ENCODE measurements at places on chromosomes 5 and 9.

- no peak for DNase-seq
These were observed 8.5 kb upstream of the LURAP1L start for GRCh38 chr9:12766357-12766756.

DNA sequence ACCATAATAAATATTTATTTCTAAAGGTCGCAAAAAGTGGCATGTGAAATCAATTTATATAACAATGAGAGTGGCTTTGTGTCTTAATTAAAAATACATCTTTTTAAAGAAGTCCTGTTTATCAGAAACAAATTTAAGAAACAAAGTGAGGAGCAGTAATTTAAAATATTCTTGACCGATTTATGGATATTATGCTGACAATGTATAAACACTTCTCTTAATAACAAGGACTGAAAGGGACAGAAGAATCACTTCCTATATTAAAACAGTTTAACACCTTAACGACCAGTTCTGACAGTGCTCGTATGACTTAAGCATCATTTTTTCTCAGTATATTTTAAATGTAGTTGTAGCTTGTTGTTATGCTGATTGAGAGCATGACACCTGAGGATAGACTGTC, 149.1 kb downstream of the GABRB2 start:
- no peak for DNase-seq

DNA sequence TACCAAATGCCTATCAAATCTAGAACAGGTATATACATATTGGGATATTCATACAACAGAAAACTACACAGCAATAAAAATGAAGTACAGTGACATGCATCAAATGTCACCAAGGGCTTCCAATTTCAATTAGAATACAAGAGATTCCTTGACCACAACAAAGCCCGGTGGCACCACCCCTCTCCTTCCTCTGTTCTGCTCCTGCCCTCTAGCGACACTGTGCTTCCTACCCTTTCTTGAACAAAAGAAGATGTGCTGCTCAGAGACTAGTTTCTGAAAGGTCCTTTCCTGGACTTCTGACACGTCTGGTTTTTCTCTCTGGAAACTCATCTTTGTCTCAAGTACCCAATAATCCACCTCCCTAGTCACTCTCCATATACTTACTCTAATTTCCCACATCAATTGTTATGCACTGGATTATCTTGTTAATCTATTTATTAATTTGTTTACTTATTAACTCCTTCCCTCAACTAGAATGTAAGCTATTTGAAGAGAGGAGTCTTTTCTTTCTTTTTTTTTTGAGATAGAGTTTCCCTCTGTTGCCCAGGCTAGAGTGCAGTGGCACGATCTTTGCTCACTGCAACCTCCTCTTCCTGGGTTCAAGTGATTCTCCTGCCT, 70.4 kb upstream of the CTSV start:
- DNase-seq, result no peak

GRCh38 chr5:9537223-9538141, 8.4 kb downstream of the SEMA5A start:
- no peak for DNase-seq

DNA sequence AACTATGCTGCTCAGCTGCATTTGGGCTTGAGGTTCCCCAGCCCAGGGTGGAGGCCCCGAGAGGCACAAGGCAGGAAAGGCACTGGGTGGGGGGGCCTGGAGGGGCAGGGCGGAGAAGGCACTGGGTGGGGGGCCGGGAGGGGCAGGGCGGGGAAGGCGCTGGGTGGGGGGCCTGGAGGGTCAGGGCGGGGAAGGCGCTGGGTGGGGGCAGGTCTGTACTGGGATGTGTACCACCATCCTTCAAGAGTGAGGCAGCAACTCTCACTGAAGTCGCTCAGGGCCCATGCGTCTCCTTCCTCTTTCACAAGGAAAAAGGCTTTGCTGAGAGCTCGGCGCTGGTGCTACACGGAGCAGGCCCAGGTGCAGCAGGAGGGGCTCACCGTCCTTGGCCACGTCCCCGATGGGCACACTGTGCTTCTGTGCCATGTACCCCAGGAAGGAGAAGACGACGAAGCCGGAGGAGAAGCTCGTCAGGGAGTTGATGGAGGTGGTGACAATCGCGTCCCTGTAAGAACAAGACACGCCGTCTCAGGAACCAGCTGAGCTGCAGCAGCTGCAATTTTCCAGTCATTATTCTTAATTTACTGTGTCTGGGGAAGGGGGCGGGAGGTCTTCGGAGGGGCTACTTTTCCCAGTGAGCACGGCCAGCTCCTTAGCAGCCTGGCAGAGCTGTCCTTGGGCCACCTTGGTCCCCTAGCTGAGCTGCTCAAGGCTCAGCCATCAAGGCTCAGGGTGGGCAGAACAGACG, 30.8 kb downstream of the SLC6A3 start:
- DNase-seq, result no peak

DNA sequence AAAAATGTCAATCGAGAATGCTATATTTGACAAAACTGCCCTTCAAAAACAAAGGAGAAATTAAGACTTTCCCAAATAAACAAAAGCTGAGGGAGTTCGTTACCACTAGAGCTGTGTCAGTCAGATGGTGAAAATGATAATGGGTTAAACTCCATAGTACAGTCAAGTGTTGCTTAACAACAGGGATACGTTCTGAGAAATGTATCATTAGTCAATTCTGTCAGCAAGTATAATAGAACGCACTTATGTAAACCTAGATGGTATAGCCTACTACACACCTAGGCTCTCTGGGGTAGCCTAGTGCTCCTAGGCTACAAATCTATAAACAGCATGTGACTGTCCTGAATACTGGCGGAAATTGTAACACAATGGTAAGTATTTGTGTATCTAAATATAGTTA, 138.7 kb downstream of the DRD1 start:
- no peak for DNase-seq

- DNase-seq, result no peak
These were observed 291.1 kb upstream of the TLE4 start for GRCh38 chr9:79280691-79281090.

DNA sequence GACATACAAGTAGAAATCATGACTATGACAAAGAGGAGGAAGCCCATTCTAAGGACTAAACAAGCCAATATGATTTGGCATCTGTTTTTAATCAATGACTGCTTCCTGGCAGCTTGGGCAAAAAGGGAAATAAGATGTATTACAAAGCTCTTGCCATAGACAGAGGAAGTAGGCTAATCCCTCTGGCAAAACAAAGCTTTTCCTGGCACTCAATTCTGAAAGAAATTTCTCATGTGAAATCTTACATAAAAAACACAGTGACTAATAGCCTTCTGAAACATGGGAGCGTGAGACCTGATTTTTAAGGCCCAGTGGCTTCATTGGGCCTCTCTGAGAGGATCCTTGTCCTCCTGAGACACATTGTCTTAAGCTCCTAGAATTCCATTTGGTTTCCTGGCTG, 93.6 kb downstream of the COL23A1 start:
- DNase-seq, result no peak

DNA sequence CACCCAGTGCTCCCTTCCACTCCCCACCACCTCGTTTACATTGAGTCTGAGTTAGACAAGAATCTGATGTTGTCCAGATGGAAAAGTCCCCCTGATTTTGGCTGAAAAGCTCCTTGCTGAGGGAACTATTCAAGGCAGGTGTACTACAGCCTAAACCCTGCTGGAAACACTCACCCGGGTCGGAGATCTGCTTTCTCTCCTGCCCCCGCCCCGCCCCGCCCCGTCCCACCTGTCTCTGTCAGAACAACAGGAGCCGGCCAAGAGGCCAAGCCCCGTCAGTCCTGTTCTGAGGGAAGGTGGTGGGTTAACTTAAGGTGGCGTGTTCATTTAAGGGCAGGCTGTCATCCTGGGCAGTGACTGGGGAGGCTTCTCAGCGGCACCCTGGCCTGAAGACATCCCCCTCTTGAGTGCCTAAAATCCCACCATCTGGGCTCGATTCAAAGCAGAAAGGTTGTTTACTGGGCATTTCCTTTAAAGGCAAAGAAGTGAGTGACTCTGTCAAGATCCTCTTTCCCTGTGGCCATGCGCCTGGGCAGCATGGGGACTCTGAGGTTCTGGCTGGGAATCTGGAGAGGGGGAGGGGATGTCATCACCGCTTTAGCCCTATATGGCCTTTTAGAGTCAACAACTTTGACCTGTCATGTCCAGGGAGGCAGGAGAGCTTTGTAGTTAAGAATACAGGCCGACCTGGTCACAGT, 71.1 kb upstream of the NEURL1B start:
- no peak for DNase-seq

DNA sequence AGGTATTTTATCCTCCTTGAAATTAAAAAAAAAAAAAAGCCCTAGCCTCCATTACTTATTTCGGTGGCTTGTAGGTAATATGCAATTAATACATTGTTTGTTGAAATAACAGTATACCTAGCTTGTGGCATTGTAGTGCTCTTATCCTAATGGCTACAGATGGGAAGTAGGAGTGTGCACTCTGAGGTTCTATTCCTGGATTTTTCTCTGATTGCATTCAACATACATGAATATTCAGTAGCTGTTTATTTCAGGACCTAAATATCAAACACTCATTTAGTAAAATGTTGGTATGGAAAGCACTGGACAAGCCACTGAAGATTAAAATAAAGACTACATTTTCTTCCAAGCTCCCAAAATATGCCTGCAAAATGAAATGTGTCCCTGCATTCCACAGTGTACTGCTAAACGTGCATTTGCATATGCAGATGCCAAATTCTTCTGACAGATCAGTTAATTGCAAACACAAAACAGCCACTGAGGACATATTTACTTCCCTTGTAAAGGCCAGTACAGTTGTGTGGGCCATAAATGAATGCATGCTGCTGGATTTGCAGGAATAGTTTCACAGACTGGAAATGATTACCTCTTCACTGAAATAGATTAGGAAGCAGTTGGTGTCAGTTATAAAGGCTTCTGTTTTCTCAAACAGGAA, 826.1 kb downstream of the PRELID2 start:
- no peak for DNase-seq

Data from stimulated activated CD4-positive, alpha-beta T cell treated with anti-CD3 and anti-CD28 coated beads, TNF-alpha, amount 100 ng/mL, for 4 hours (primary cell).